Foreskin keratinocyte (primary cell): ENCODE measurements at places on chromosomes 3 and 15. TPM values are rescaled to one million over a fixed set of nuclear protein-coding genes. Genes with fewer than 3 reads are reported as not detected.

DNA sequence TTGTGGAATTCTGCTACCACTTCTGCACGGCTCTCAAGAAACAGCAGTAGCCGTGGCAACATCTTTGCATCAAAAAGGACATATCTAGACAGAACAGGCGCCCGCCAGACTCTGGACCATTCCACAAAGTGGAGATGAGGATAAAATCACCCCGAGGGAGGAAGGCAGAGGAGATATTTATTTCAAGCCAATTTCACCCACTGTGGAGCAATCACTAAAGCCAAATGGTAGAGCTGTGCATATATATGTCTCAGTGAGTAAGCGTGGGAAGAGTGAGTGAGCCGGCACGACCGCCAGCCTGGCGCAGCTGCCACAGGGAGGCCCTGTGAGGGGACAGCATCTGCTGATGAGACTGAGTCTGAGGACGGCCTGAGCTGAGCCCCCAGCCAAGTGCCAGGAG, 111.3 kb downstream of the MEGF11 start:
- no peak for DNase-seq

- DNase-seq = peak; percentile 86
These were observed 53.9 kb downstream of the RLBP1 start for GRCh38 chr15:89167267-89168176.

DNA sequence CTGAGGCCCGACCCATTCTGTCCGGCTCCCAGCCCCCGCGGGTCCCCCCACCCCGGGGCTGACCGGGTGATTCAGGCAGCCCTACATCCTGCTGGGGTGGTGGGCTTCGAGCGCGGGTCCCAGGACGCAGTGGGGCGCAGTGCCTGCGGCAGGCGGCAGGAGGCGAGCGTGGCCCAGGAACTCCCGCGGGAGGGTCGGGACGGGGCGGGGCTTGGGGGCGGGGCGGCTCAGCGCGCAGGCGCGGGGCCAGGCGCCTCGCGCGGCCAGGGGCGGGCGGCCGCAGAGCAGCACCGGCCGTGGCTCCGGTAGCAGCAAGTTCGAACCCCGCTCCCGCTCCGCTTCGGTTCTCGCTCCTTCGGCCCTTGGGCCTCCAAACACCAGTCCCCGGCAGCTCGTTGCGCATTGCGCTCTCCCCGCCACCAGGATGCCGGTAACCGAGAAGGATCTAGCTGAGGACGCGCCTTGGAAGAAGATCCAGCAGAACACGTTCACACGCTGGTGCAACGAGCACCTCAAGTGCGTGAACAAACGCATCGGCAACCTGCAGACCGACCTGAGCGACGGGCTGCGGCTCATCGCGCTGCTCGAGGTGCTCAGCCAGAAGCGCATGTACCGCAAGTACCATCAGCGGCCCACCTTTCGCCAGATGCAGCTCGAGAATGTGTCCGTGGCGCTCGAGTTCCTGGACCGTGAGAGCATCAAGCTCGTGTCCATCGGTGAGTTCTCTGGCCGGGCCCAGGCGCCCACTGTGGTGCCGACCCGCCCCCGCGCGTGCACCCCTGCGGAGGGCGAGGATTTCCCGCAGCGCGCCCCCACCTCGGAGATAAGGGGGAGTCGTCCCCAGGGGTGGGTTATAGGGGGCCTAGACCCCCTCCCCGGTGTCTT, at the start of gene FLNB:
TSS of gene FLNB (plus strand) at position 282 of the 885 bp plus-strand sequence. CDS start at position 425, 143 bp downstream.
- no peak for DNase-seq

GRCh38 chr15:31974154-31974794, 56.0 kb upstream of the CHRNA7 start:
- DNase-seq = no peak

DNA sequence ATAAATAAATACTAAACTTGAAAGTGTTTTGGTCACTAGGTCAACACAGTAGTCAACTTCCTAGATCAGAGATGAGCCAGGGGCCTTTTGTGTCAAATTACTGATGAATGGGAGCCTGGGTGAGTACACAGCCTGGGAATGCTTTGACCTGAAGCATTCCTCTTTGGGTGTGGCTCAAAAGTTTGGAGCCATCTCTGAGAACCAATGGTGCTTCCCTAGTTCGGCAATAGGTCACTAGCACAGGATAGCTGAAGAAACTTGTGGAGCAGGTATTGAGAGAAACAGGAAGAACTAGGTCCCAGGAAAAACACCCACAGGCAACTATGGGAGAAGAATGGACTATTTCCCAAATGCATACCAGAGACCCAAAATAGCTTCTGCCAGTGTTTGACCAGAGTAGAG, 56.6 kb upstream of the PLXND1 start:
- peak; percentile 94 for DNase-seq

GRCh38 chr3:43870120-43870519, 179.4 kb downstream of the ABHD5 start:
- no peak for DNase-seq

- DNase-seq = peak; percentile 15
These were observed 9.2 kb downstream of the NDUFB5 start for GRCh38 chr3:179613807-179614206.

- DNase-seq = no peak
These were observed 40.0 kb downstream of the ZXDC start for GRCh38 chr3:126435456-126436315.

- no peak for DNase-seq
These were observed 50.1 kb downstream of the CNTN4 start for GRCh38 chr3:2148561-2149340.

DNA sequence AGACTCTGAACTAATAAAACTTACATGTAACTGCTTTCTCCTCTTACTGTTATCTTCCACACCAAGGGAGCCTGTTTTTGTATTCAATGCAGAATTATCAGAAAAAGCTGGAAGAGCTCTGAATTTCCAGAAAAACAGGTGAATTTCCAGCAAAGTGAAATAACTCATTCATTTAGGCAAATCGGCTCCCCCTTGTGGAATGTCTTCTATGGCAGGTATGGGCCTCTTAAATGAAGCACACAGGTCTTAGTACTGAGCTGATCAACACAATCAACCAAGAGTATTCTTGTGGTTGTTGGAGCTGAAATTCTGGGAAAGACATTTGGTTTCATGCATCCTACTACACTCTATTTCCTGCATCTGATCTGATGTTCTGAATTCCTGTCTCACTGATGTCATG, 31.0 kb upstream of the PTPRG start:
- DNase-seq = no peak

DNA sequence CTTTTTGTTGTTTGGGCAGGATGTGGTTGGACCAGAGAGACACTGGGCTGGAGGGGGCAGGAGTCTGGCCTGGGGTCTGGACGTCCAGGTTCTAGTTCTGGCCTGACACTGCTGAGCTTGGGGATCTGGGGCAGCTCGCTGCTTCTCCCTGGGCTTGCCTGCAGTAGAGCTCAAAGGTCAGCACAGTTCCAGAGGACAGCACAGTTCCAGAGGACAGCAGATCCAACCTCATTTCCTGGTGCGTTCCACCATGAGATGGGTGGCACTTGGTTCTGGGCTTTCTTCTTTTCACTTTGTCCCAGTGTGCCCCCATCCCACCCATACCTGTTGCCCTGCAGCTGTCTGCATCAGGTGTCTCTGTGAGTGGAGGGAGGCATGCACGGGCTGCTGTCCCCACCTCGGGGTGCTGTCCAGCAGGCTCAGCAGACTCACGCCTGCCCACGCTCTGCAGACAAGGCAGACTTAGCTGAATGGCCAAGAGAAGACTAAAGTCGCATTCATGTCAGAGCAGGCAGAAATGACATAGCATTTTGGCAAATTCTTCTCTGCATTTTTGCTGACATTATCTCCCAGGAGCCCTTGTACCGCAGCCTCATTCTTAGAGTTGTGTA, 16.7 kb downstream of the CACNA2D3 start:
- DNase-seq = no peak

GRCh38 chr3:142168514-142168913, 19.2 kb upstream of the TFDP2 start:
- no peak for DNase-seq

DNA sequence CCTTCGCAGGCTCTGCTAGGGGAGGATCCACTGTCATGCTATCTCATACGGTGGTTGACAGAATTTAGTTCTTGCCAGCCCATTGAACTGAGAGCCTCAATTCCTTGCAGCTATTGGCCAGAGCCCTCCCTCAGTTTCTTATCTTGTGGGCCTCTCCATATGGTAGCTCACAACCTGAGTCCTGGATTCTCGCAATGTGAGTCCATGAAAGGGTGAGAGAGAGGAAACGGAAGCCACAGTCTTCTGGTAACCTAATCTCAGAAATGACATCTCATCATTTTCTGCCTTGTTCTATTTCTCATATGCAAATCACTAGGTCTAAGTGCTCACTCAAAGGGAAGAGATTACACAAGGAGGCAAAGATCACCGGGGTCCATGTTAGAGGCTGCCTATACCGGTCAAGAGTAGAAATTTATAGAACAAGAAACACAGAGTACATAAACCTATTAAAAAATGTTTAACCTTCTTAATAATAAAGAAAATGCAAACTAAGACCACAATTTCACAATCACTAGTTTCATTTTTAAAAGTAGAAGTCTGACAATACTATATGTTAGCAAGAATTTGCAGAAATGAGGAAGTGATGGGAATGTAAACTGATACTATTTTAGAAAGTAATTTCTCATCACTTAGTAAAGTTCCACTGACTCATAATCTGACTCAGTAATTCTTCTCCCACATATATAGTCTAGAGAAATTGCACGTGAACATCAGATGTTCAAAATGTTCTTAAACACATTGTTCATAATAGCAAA, 378.4 kb upstream of the AGTR1 start:
- DNase-seq = peak; percentile 18

DNA sequence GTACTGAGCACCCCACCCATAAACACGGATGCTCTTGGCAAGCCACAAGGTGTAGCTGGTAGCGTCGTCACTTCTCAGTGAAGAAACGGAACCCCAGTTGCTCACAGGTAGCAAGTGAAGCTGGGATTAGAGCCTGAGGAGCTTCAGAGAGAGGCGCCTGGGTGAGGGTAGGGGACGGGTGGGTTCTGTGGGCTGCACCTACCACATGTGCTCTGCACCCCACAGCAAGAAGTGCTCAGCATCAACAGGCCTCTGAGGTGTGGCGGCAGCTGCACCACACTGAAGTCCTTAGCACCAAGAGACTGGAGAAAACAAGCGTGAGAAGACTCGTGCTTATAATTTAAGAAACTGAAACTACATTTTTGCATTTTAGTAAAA, 9.8 kb downstream of the MAP6D1 start:
- no peak for DNase-seq

GRCh38 chr3:159486580-159486979, 502.1 kb upstream of the IL12A start:
- no peak for DNase-seq

- no peak for DNase-seq
These were observed 154.2 kb upstream of the SMAD3 start for GRCh38 chr15:66911131-66911700.

DNA sequence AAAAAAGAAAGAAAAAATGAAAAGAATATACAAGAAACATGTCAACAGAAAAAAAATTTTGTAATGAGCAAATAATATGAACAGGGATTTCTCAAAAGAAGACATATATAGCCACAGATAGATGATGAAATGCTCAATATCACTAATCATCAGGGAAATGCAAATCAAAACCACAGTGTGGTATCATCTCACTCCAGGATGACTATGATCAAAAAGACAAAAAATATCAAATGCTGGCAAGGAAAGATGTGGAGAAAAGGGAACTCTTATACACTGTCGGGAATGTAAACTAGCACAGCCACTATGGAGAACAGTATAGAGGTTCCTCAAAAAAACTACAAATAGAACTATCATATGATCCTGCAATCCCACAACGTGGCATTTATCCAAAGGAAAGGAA, 94.1 kb downstream of the C3orf70 start:
- DNase-seq = no peak

GRCh38 chr3:59573911-59574310, 524.1 kb upstream of the CFAP20DC start:
- DNase-seq = no peak

DNA sequence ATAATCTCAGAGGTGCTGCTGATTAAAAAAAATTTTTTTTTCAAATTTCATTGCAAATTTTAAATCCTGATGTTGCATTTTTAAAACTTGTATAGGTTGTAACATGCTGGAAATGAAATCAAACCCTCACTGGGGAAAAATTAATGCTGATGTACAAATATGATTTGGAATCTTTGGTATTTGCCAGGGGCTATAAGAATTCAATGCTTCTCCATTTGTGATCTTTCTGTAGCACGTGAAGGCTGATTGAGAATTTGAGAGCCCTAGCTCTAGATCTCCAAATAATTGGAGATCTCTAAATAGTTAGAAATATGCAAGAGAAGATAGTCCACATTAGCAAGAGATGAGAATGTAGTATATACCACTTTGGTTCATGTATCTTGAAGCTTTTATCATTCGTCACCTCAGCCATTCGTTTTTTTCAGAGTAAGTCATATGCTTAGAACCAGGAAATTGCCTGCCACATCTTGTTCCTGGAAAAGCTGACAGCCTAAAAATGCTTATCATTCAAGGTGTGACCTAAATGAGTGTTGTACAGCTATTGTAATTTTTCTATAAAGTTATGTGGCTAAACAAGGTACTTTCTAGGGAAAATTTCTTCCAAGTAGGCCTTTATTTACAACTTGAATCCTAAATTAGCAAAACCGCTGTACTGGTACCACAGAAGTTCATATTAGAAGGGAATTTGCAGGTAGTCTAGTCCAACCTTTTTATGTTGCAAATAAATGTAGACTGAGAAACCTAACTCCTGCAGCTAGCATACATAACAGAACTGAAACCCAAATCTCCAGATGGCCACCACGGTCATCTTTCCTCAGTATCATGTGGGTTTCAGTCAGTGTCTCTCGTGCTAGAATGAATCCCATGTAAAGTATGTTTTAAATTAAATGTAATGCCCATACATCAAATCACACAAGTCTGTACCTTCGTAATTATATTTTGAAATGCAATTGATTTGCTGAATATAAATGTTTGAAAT, 48.5 kb downstream of the FNDC3B start:
- peak; percentile 84 for DNase-seq

The CCR3 gene
- not detected in 2 replicates for polyA plus RNA-seq

The CLCN2 gene
- 3.8 and 3.9 TPM in 2 replicates for polyA plus RNA-seq

The TGM4 gene
- polyA plus RNA-seq = 0.76 and 0.83 TPM in 2 replicates

The A4GNT gene
- polyA plus RNA-seq = not detected in 2 replicates

The SLC28A1 gene
- polyA plus RNA-seq = not detected in 2 replicates

The PLD1 gene
- polyA plus RNA-seq = 2.1 and 2.7 TPM in 2 replicates

The RTP1 gene
- not detected in 2 replicates for polyA plus RNA-seq

The CAMP gene
- polyA plus RNA-seq = 0.38 TPM in 1 of 2 replicates, not detected in the other

The TM6SF1 gene
- polyA plus RNA-seq = 0.16 TPM in 1 of 2 replicates, not detected in the other

The GUCA1C gene
- polyA plus RNA-seq = 0.08 and 0.43 TPM in 2 replicates
